Small intestine (tissue), 16 donors: ENCODE measurements at places on chromosomes 1 and 21.
A peak's percentile ranks its signal among the peaks of the same experiment; 100 is the strongest.

DNA sequence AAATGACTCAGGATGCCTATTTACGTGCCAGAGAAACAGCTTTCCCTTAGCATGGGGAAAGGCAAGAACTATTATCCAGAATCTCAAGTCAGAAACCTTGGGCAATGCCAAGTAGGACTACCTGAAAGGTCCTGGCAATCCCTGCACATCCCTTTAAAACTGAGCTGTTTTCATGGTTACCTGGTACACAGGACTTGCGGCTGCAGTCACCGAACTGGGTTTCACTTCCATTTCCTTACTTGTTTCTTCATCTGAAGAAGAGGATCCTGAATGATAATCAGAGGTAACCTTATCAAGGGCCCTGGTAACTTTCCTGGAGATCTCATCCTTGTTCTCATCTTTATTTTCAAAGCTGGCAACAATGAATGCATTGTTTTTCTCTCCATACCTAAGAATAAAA, 14.3 kb downstream of the BTG3 start:
- DNase-seq, result no peak

GRCh38 chr1:2978691-2979190, 42.5 kb upstream of the ACTRT2 start:
- DNase-seq, result no peak

DNA sequence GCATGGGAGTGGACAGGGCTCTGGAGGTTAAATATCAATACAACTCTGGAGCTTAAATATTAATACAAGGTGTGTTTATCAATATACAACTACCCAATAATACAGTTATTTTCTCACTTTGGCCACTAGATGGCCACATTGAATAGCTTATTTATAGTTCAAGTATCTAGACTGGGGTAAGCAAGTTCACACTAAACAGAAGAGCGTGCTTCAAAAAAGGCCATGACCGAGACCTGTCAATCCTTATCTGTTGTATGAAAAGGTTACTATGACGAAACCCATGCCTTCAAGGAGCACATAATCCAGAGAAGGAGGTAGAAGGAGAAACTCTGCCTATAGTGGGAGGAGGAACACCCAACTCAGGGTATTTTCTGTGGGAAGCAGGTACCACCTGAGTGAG, 29.1 kb downstream of the CHML start:
- DNase-seq, result peak; percentile 74

DNA sequence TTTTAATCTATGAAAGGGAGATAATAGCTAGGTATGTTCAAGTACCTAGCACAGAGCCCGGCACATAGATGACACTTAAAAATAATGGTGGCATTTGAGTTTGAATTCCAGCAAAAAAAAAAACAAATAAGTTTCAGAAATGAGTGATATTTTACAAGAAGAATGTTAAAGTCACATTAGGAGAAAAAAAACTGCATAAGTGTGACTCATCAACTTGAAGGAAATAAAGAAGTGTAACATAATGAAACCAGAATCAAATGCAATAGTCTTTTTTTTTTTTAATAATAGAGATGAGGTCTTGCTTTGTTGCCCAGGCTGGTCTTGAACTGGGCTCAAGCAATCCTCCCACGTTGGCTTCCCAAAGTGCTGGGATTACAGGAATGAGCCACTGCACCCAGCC, 17.1 kb downstream of the DNASE2B start:
- no peak for DNase-seq

DNA sequence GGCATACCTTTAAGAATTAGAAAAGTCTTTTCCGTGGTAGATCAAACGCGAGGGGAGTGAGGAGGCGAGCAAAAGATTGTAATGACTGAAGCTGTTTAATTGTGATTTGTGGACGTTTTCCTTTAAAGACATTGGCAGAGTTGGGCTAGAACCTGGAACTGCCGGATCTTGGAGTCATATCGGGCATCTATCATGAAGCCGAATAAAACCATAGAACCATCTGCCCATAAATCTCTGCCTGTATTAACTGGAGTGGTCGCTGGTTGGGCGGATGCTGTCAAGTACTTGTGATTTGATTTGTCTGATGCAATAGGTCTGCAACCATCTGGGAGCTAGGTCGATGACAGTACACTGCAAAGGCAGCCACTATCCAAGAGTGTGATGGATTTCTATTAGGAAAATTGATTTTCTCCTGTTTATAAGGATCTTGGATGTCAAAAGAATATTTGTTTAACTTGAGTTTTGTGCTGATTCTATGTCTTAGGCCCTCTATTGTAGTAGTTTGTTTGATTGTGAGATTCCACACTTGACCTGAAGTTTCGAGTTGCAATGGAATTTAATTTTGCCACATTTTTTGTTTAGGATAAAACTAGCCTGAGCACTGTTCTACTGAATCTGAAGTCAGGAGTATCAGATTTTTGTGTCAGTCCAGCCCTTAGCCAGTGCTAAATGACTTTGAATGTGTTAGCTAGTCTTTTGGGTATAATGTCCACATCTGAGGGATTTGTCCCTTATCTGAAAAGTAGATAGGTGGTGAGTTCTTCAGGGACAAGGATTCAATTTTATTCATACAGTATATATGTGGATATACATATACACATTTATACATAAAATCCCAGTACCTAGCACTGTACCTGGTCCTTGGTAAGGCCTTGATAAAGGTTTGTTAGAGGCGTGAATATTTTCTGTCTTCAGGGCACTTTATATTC, 1.2 kb downstream of the SARS1 start:
- peak; percentile 59 for DNase-seq

DNA sequence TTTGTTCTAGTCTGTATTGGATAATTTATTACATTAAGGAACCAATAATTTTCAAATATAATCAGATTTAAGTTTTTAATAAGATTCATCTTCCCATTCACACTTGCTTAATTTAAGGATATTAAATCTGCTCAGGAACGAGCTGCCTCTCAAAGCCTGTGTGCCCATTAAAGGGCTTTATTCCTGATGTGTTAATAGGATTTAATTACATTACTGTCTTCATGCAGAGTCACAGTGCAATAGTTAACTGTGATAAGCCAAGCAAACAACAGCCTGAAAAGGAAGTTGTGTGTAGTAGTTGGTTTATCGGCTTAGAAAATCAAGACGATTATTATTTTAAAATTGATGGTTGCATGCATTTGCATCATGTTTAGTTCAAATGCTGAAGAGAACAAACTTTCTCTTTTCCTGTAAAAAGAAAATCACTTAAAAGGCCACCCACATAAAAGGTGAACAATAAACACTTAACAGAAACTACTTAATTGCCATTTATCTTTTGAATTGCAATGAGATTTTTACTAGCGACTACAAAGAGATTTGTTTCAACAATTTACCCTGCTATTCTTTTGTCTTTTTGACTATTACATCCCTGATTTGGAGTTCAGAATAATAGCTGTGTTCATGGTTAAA, 174.6 kb downstream of the RWDD3 start:
- no peak for DNase-seq

DNA sequence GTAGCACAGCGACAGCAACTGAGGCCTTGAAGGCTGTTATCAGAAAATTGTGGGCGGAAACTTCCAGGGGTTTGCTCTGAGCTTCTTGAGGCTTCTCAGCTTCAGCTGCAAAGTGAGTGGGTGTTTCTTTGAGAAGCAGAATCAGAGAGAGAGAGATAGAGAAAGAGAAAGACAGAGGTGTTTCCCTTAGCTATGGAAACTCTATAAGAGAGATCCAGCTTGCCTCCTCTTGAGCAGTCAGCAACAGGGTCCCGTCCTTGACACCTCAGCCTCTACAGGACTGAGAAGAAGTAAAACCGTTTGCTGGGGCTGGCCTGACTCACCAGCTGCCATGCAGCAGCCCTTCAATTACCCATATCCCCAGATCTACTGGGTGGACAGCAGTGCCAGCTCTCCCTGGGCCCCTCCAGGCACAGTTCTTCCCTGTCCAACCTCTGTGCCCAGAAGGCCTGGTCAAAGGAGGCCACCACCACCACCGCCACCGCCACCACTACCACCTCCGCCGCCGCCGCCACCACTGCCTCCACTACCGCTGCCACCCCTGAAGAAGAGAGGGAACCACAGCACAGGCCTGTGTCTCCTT, at the start of gene FASLG:
FASLG (plus strand) TSS at position 233 of the 583 bp plus-strand sequence; CDS start at position 332, 99 bp downstream.
- DNase-seq, result peak; percentile 56

DNA sequence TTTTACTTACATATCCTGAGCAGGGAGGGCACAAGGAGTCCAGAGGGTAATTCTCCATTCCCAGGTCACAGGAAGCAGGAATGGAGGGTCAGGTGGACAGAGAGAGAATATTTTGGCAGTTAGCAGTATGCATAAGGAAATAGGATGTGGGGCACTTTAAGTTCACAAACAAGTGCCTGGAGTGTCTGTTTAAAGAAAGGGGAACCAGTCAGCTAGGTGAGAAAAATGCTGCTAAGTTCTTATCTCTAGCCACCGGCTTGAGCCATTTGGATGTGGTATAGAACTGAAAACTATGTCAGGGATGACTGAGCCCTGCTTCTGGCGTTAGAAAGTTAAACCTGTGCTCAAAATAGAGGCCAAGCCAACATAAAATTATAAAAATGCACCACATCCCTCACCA, 739.7 kb upstream of the NCAM2 start:
- no peak for DNase-seq

DNA sequence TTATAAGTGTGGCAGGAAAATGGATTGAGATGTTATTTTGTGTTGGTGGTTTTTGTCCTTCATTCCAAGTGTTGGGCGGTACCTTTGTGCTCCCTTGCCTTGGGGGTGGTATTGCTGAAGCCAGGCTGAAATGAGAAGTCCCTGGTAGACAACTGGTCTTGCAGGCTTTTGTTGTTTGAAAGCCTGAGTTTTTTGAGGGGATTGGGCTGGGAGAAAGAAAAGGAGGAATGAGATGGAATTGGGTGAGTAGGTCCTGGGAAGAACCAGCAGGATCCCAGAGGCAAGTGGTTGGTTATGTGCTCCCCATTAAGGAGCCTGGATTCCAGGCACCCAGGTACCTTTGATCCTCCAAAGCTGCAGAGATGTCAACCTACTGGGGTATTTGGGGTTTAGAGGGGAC, 93.7 kb upstream of the SLC2A1 start:
- no peak for DNase-seq

- no peak for DNase-seq
These were observed 15.6 kb upstream of the ACADM start for GRCh38 chr1:75708910-75709309.

- peak; percentile 63 for DNase-seq
These were observed 25.8 kb downstream of the PRDM2 start for GRCh38 chr1:13725714-13726175.

DNA sequence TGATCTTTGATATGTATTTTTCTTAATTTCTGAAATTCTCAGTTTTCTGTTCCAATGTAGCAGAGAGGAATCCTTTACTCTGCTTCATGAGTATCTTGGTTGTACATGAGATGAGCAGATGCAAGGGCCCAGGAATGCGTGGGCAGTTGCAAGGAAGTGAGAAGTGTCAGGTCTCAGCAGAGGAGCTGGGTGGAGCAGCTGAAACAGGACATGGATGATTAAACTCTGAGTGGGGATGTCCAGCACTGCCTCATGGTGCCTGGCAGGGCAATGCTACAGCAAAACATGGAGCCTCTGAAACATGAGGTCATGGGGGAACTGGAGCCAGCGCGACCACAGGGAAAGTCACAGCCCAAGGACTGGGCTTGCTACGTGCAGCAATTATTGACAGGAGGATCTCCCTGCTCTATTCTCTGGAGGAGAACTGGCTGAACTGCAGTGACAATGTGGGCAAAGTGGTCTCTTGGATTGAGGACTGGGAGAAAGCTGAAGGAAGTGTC, 48.4 kb downstream of the COLGALT2 start:
- DNase-seq, result no peak

DNA sequence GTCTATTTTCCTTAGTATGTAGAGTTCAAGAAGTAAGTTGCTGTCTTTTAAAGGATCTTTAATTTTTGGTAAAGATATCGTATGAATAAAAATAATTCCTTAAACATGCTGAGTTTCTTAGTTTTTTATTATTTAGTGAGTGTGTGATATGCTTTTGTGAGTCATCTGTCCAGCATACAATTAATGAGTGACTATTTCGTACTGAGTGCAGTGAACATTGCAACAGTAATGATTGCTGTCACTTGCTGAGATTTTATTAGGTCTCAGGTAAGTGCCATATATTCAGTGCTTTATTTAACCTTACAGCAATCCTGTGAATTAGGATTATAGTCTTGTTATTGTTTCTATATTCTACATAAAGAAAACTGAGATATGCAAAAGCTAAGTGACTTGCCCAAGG, 22.6 kb downstream of the MIGA1 start:
- no peak for DNase-seq

GRCh38 chr1:111923766-111924165, 65.7 kb downstream of the KCND3 start:
- DNase-seq, result no peak

GRCh38 chr1:92975551-92976232, 14.4 kb upstream of the DIPK1A start:
- no peak for DNase-seq

- DNase-seq, result no peak
These were observed 6.4 kb upstream of the LORICRIN start for GRCh38 chr1:153253076-153253475.

GRCh38 chr1:239293350-239294110, 92.8 kb upstream of the CHRM3 start:
- peak; percentile 81 for DNase-seq

DNA sequence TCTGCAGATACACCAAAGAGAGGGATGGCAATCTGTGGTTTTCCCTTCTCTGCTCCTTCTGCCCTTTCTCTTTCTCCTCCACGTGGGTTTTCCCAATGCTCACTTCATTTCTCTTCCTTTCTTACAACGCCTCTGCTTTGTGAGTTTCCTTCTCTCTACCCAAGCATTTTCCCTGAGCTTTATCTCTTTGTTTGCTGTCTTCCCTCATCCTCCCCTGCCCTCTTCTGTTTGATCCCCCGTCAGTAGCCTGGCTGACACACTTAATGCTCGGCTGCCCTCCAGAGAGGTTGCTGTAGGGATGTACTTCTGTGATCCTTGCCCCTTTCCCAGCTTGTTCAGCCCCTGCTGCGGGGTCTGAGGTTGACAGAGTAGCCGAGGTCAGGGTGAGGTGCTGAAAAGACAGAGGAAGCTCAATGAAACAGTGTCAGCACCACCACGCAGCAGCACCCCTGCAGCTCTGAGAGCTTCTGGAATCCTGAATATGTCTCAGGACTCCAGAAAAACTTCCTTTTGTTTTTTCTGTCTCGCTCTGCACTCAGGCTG, 6.0 kb downstream of the EDARADD start:
- no peak for DNase-seq

GRCh38 chr1:187691439-187691838, 862.7 kb downstream of the PLA2G4A start:
- no peak for DNase-seq

GRCh38 chr21:41350436-41351155, 11.2 kb upstream of the MX2 start:
- DNase-seq, result no peak

- DNase-seq, result no peak
These were observed 65.1 kb upstream of the ID3 start for GRCh38 chr1:23624440-23624839.

- no peak for DNase-seq
These were observed 33.9 kb upstream of the PDC start for GRCh38 chr1:186494832-186495271.

GRCh38 chr1:150149271-150150132, at the start of gene PLEKHO1:
Gene PLEKHO1, plus strand, starts transcription at chr1:150149916. Its CDS starts 342 bp downstream, at chr1:150150258.
- peak; percentile 72 for DNase-seq

- DNase-seq, result no peak
These were observed 19.2 kb downstream of the S100A7 start for GRCh38 chr1:153441238-153441755.
